ENCODE measurements at places on chromosomes 2 and 18.

- DNase-seq, result peak; percentile 71
Observed at GRCh38 chr2:157492189-157492773, 48.4 kb upstream of the CYTIP start.

DNA sequence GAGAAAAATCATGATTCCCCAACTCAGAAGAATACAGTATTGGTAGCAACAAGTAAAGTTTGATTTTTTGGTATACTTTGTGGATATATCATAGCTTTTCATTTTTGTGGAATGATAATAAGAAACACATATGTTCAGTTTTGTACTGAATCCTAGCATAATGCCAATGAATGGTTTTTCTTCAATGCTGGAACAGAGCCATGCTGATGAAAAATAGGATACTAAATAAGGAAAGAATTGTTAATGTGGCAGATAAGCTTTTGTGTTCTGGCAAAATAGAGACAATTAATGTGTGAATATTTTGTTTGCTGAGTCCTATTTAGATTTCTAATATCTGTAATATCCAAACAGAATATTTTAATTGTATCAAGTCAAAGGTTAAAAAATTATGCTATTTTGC, 21.9 kb downstream of the CD28 start:
- DNase-seq, result no peak

DNA sequence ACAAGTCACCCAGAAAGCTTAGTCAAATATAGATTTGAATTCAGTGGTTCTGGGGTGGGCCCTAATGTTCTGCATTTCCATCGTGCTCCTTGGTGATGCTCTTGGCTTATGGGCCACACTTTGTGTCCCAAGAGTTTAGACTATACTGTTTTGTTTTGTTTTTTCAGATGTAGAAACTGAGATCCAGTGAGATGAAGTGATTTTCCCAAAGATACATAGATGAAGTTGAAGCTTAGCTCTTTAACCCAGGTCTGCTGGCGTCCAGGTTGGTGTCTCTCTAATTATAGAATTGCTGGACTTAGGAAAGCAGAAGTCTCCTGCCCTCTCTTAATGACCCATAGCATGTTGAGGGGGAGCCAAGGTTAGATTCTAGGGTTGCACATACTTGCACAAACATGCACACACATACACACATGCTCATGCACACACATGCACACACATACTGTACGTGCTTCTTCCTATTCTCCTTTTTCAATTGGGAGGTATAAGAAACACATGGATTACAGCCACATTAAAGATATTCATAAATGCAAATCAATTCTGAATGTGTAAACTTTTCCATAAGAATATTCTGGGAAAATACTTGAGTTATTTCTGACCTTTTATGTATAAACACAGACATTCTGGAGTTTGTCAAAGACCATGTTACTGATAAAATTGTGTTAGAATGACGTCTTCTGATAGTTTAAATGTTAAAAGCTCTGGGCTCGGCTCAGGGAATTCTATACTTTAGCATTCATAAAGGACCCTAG, 41.3 kb upstream of the IL1R1 start:
- no peak for DNase-seq

- DNase-seq, result no peak
Observed at GRCh38 chr18:27411013-27411412, 225.9 kb upstream of the CHST9 start.

- no peak for DNase-seq
Observed at GRCh38 chr2:98455494-98455976, 10.9 kb downstream of the INPP4A start.

- DNase-seq, result no peak
Observed at GRCh38 chr2:207805566-207806226, 36.0 kb upstream of the FZD5 start.

- DNase-seq, result peak; percentile 2
Observed at GRCh38 chr2:14903709-14904374, 271.3 kb downstream of the LRATD1 start.

GRCh38 chr2:216298719-216299495, 73.4 kb downstream of the MARCHF4 start:
- DNase-seq, result no peak

DNA sequence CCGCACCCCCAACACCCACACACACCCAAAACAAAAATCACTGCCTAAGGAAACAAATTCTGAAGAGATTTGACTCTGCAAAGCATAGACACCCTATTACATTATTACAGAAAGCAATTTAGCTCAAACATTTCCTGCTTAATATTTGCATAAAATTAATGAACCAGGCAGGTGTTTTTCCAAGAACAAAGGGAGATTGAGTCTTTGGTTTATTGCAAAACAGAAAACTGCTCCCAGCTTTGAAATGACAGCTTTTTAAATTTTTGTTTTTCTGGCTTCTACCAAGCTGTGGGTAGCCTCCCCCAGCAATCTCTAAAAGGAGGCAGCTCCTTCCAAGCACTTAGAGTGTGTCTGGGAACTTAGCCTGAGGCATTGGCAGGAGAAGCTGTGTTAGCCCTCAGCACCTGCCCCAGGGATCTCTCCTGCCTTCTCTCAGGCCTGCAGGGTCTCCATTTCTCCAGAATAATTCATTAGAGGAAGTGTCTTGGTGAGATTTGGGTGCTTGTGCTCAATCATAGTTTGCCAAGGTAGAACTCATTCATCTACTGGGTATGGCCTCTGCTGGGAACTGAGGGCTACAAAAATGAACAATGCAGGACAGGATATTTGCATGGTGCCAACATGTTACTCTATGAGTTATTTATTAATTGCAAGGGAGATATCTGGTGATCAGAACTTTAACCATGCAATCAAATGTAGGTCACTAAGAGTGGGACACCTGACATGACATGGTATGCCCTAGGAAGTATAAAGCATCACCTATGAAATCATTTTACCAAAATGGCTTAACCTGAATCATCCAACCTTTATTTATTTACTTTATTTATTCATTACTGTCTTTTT, 58.7 kb downstream of the B3GNT2 start:
- no peak for DNase-seq

DNA sequence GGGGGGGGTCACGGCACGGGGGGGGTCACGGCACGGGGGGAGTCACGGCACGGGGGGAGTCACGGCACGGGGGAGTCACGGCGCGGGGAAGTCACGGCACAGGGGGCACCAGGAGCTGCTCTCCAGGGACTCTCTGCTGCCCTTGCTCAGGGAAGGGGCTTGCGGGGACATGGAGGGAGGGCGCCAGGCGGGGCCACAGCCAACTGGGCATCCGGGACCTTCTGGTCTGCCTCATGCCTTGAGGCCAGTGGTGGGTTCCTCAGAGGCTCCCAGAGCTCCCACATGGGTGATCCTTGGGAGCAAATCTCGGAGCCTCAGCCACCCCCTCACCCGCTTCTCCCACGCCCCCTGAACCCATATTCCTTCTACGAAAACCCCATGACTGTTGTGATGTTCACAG, 55.8 kb upstream of the TMEM18 start:
- no peak for DNase-seq

- DNase-seq, result no peak
Observed at GRCh38 chr2:240711701-240712100, 20.0 kb downstream of the AQP12A start.

GRCh38 chr2:59529726-59530125, 1023.7 kb downstream of the BCL11A start:
- DNase-seq, result no peak

DNA sequence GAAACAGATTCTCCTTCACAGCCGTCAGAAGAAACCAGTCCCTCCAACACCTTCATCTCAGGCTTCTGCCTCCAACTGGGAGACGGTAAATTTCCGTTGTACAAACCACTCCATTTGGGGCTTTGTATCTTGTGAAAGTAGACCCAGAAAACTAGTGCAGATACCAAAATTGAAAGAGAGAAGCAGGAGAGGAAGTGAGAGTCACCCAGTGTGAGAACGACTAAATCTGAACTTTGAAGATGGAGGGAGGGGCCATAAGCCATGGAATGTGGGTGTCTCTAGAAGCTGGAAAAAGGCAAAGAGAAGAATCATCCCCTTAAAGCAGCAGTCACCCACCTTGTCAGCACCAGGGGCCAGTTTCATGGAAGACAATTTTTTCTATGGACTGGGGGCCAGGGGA, 88.3 kb upstream of the LRATD1 start:
- DNase-seq, result no peak

- DNase-seq, result no peak
Observed at GRCh38 chr2:136107051-136108033, 10.6 kb downstream of the CXCR4 start.

DNA sequence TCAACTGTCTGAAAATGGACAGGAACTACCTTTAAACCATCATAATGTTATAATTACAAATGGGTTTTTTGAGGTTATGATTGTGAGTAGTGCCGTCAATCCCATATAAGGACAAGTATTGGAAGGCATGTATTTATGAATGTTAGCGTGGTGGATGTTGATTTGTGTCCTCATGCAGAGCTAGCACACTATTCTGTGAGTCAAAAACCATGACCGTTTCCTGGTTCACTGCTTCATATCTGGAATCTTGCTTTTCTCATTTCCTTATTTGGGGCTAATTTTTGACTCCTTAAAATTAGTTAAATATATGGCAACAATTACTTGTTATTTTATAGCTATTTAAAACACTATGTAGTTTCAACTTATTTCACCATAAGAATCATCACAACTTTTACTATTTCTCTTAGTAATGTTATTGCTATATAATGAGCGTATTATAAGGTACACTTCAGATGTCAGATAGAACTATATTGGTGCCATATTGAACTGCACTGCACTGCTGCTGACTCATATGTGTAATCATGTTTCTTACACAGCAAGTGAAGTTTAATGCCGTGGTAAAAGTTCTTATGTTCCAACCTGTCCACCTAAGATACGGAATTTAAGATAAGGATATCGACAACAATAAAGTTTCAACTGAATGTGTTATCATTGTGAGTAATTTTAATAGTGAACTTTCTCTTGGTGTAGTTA, 192.8 kb downstream of the PTGR3 start:
- no peak for DNase-seq

DNA sequence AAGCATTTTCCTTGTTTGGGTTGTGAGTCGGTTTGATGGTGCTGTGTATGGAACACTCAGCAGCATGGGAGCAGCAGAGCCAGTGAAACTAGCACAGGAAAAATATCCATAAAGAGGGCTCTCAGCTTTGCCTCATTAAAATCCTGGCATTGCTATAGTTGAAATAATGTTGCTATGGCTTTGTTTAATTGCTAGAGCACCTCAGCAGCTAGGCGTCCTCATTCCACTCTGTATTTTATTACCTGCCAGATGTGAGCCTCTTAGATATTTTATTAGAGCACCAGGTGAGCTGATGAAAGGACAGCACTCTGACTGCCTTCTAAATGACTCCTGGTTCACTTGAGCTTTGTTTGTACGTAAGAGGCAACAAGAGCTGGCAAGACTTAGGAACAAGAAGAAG, 232.4 kb downstream of the MTX2 start:
- no peak for DNase-seq

GRCh38 chr2:111905990-111906735, 7.8 kb downstream of the MERTK start:
- DNase-seq, result no peak

GRCh38 chr2:112273349-112273748, 2.0 kb upstream of the ZC3H6 start:
- no peak for DNase-seq

- DNase-seq, result no peak
Observed at GRCh38 chr18:2485983-2486382, 85.3 kb downstream of the METTL4 start.

- DNase-seq, result no peak
Observed at GRCh38 chr2:229650901-229651300, 63.5 kb downstream of the DNER start.

DNA sequence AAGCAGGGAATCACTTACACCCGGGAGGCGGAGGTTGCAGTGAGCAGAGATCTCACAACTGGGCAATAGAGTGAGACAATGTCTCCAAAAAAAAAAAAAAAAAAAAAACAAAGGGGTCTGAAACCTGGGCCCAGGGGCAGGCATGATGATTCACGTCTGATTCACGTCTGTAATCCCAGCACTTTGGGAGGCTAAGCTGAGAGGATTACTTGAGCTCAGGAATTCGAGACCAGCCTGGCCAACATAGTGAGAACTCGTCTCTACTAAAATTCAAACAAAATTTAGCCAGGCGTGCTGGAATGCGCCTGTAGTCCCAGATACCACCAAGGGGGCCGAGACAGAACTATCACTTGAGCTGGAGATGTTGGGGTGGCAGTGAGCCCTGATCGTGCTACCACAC, 30.3 kb downstream of the TEX44 start:
- no peak for DNase-seq

GRCh38 chr18:33135951-33136660, 304.4 kb downstream of the CCDC178 start:
- no peak for DNase-seq

DNA sequence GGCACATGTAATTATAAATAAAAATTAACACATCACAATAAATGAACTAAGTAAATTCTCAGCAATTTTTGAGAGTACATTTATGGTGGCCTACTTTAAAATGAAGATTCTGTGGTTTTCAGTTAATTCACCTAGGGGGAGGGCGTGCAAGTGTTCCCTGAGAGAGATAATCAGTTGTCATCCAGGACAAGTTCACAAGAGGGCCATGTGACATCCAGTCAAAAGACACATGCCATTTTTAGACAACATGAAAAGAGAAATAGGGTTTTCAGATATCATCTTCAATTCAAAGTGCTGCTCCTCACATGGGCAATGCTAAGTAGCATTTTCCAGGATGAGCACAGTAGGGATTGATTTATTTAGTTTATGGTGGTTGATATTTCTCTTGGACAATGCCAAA, 393.7 kb downstream of the STK39 start:
- DNase-seq, result no peak

GRCh38 chr2:145807554-145807953, 1287.6 kb upstream of the ZEB2 start:
- DNase-seq, result no peak

- DNase-seq, result no peak
Observed at GRCh38 chr2:68318914-68319397, 793 bp downstream of the CNRIP1 start.

- no peak for DNase-seq
Observed at GRCh38 chr2:101770726-101771125, 73.2 kb downstream of the MAP4K4 start.

DNA sequence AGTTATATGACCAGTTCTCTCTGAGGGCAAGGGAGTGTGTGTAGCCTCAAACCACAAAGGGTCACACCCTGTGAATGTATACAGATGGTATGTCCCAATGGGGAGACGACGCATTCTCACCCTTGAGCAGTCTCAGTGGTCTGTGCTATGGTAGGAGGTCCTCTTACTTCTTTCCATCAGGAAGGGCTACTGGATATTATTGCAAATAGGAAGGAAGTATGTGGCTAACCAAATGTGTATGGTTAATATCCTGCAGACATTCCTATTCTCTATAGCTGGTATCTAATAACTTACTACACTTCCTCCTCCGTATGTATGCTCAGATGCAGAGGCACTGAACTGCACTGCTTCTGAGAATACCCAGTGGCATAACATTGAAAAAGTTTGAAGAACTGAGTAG, 306.7 kb upstream of the CCDC68 start:
- no peak for DNase-seq

Measured in activated CD4-positive, alpha-beta T cell treated with anti-CD3 and anti-CD28 coated beads, Interleukin-2, amount 50 U/mL, for 4 hours (primary cell).